ENCODE measurements at places on chromosomes 5 and 9.

GRCh38 chr9:92422611-92423338 lies 1.5 kb downstream of the OMD start:
- no peaks in the 10 kb centered on the region for H3K36me3 ChIP-seq
- H3K27me3 ChIP-seq: no peaks in the 10 kb centered on the region
- no peak overlapping the region for H3K4me3 ChIP-seq
- peaks cover 33% of the 10 kb centered on the region for H3K4me1 ChIP-seq
- no peak overlapping the region for H3K27ac ChIP-seq

DNA sequence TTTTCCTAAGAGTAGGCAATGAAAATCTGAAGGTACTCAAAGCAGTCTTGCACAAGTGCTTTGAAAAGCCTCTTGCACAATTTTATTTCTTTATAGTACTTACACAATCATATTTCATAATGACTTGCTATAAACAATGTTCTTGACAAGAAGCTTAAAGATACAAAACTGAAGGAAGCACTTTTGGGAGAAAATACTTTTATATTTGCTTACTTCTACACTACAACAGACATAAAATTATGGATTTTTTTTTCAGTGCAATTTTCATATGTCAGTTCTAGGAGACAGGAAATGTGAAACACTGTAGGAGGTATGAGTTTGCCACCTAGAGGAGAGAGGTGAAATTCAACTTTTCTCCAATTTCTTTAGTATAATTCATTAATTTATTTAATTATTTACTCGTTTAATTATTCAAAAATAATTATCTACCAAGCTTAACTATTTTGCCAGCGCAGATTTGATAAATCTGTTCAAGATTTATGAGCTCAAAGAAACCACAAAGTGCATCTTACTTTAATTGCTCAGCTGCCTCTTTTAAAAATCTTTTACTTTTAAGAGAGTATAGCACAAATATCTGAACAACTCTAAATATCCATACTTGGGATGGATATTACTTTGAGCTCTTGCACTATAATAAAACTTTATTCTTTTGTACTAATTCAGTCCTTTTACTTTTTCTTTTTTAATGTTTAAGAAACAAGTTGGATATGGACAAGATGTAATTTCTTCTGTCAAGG lies 29.0 kb upstream of the CDKN2B start:
- no peaks in the 10 kb centered on the region for H3K27me3 ChIP-seq
- H3K27ac ChIP-seq: peak overlapping the region; percentile 2
- H3K36me3 ChIP-seq: no peaks in the 10 kb centered on the region
- H3K4me1 ChIP-seq: peaks cover 58% of the 10 kb centered on the region
- peak; percentile 32 for DNase-seq

GRCh38 chr9:133914442-133915342 lies 77.4 kb downstream of the VAV2 start:
- H3K4me3 ChIP-seq: no peak overlapping the region
- DNase-seq: no peak
- H3K27ac ChIP-seq: no peak overlapping the region
- peaks cover 1% of the 10 kb centered on the region for H3K27me3 ChIP-seq

- H3K27me3 ChIP-seq: peaks cover 3% of the 10 kb centered on the region
- H3K4me1 ChIP-seq: peaks cover 11% of the 10 kb centered on the region
- DNase-seq: no peak
- H3K4me3 ChIP-seq: no peak overlapping the region
Measured at GRCh38 chr5:124456249-124456648, 290.2 kb downstream of the ZNF608 start.

DNA sequence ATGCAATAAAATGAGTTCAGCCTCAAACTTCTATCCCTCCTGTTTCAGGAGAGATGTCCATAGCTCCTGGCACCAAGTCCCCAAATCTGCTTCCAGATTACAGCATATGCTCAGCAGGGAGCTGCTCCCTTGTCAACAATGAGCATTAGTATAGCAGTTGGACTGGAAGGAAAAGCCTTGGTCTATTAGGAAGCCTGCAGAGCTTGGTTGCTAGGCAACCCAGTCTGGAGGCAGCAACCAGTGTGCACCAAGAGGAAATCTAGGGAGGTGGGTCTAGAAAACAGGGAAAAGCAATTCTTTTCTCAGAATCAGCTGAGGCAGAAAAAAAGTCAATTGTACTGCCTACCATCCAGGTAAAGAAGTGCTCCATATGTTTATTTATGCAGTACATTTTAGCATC lies 229.5 kb upstream of the NMUR2 start:
- DNase-seq: no peak
- H3K27me3 ChIP-seq: no peaks in the 10 kb centered on the region
- H3K27ac ChIP-seq: no peak overlapping the region
- no peaks in the 10 kb centered on the region for H3K36me3 ChIP-seq
- H3K4me1 ChIP-seq: no peaks in the 10 kb centered on the region

- peaks cover 3% of the 10 kb centered on the region for H3K27me3 ChIP-seq
- DNase-seq: no peak
- no peaks in the 10 kb centered on the region for H3K36me3 ChIP-seq
- H3K4me3 ChIP-seq: no peak overlapping the region
- peaks cover 25% of the 10 kb centered on the region for H3K4me1 ChIP-seq
Measured at GRCh38 chr5:147568710-147569406, 59.0 kb upstream of the DPYSL3 start.

DNA sequence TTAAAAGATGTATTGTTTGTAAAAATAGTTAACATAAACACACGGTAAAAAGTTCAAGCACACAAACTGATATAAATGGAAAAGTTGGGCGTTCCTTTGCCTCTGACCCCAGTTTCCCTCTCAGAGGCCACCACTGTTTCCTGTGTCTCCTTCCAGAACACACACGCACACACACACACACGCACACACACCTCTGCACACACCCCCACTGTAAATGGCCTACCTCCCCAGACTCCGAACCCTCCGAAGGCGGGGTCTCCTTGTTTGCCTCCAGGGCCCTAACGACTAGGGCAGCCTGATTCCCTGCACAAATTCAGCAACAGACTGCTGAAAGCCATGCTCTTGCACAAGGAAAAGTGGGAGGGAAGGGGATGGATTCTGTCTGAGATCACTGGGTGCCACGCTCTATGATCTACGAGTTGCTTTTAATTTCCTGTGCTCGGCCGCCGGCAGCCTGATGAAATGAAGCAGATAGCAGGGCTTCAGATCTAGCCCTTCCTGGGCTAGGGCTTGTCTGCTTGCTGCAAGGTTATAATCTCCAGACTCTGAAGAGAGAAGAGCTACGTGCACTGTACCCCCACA lies 184.0 kb upstream of the IL12B start:
- H3K4me3 ChIP-seq: no peak overlapping the region
- H3K4me1 ChIP-seq: peaks cover 42% of the 10 kb centered on the region
- H3K36me3 ChIP-seq: no peaks in the 10 kb centered on the region
- peaks cover 7% of the 10 kb centered on the region for H3K27me3 ChIP-seq
- no peak for DNase-seq

DNA sequence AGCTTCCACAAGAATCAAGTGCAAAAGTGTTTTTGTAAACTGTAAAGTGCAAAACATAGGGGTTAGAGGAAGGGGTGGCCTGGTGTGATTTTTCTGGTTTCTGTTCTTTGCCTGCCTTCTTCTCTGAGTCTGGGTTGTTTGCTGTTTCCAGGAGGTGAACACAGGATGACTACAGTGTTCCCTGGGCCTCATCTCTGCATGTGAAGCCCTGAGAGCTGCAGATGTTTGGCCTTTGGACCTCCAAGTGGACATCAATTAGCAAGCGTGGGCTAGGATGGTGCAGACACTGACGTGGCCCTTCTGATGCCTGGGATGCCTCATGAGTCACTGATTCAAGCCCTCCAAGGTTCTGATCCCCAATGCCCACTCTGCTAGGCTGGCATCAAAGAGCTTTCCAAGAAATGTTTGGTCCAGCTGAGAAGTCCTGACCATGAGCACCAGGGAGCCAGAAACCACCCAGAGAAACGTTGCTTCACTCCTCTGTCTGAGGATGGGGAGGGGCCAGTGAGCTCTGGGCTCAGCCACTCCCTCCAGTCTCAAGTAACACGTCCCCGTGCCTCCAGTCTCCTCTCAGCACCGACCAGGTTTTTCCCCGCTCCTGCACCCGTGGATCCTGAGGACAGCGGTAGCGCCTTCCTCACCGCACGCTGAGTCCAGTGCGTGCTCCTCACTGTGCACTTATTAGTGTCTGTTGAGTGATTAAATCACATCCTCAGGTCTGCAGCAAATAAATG lies 7.6 kb downstream of the IL9 start:
- H3K4me3 ChIP-seq: 0 out of 2 replicates have a peak overlapping the region, but pooled peaks have one; percentile 26
- no peak overlapping the region for H3K27ac ChIP-seq
- peaks cover 15% of the 10 kb centered on the region for H3K4me1 ChIP-seq

- H3K27ac ChIP-seq: no peak overlapping the region
- peaks cover 9% of the 10 kb centered on the region for H3K4me1 ChIP-seq
- H3K36me3 ChIP-seq: no peaks in the 10 kb centered on the region
- peaks cover 6% of the 10 kb centered on the region for H3K27me3 ChIP-seq
- DNase-seq: no peak
Measured at GRCh38 chr5:173420108-173420507, 91.9 kb upstream of the STC2 start.

GRCh38 chr9:26346942-26347477 lies 545.6 kb downstream of the CAAP1 start:
- H3K4me3 ChIP-seq: no peak overlapping the region
- H3K4me1 ChIP-seq: no peaks in the 10 kb centered on the region

DNA sequence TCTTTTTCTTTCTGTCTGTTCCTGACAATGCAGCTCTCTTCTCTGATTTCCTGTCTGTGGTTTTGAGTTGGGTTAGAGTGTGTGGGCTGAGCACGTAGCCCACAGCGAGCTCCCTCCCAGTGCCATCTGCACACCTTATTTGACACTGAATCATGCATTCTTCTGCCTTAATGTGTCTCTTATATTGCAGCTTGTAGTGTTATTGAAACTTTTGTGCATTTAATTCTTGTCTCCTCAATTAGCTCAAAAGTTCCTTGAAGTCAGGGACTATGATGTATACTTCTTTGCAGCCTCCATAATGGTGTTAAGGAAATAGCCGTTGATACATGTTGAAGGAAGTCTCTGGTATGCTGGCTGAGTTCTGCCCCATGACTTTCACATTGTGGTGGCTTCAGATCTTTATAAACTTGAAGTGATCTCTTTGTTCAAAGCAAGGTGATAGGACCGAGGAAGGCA lies 576.2 kb upstream of the CLINT1 start:
- H3K4me1 ChIP-seq: no peaks in the 10 kb centered on the region
- H3K27me3 ChIP-seq: peaks cover 9% of the 10 kb centered on the region
- H3K27ac ChIP-seq: no peak overlapping the region
- DNase-seq: no peak

- DNase-seq: no peak
- no peak overlapping the region for H3K27ac ChIP-seq
- H3K27me3 ChIP-seq: no peaks in the 10 kb centered on the region
- peaks cover 9% of the 10 kb centered on the region for H3K36me3 ChIP-seq
Measured at GRCh38 chr5:73018892-73019291, 63.1 kb downstream of the FCHO2 start.

- DNase-seq: no peak
- no peak overlapping the region for H3K27ac ChIP-seq
- no peaks in the 10 kb centered on the region for H3K4me1 ChIP-seq
- no peak overlapping the region for H3K4me3 ChIP-seq
- no peaks in the 10 kb centered on the region for H3K36me3 ChIP-seq
Measured at GRCh38 chr9:84504360-84504759, 163.8 kb upstream of the SLC28A3 start.

GRCh38 chr9:105928416-105928815 lies 234.1 kb downstream of the TMEM38B start:
- no peak overlapping the region for H3K4me3 ChIP-seq
- no peak overlapping the region for H3K27ac ChIP-seq
- H3K27me3 ChIP-seq: no peaks in the 10 kb centered on the region
- no peaks in the 10 kb centered on the region for H3K36me3 ChIP-seq
- H3K4me1 ChIP-seq: no peaks in the 10 kb centered on the region

DNA sequence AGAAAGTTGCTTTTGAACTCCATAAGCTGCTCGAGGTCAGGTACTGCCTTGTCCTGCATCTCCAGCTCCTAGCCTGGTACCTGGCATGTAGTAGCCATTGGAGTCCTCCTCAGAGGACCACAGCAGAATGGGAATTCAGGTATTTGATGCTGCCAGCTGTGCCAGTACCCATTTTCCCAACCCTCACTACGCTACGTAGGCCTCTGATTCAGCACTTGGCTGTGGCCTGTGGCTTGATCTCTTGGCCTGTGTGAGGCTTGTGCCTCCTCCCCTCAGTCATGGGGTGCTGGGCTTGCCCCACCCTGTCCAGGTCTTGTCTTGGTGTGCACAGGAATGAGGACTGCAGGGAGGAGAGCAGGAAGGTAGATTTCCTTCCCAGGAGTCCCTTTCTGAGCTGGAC lies 11.8 kb downstream of the OTULIN start:
- peaks cover 9% of the 10 kb centered on the region for H3K36me3 ChIP-seq
- peak overlapping the region; percentile 44 for H3K4me3 ChIP-seq
- H3K27me3 ChIP-seq: no peaks in the 10 kb centered on the region
- DNase-seq: peak; percentile 29
- H3K27ac ChIP-seq: peak overlapping the region; percentile 57

GRCh38 chr5:17727098-17727497 lies 92.8 kb downstream of the TAF11L14 start:
- H3K4me1 ChIP-seq: no peaks in the 10 kb centered on the region
- H3K4me3 ChIP-seq: no peak overlapping the region
- H3K27me3 ChIP-seq: no peaks in the 10 kb centered on the region
- no peak overlapping the region for H3K27ac ChIP-seq
- no peak for DNase-seq

GRCh38 chr9:4574657-4575243 lies 84.5 kb downstream of the SLC1A1 start:
- peaks cover 10% of the 10 kb centered on the region for H3K27me3 ChIP-seq
- H3K4me1 ChIP-seq: no peaks in the 10 kb centered on the region
- H3K4me3 ChIP-seq: no peak overlapping the region
- no peak for DNase-seq
- H3K27ac ChIP-seq: no peak overlapping the region

- no peak overlapping the region for H3K27ac ChIP-seq
- H3K36me3 ChIP-seq: no peaks in the 10 kb centered on the region
- no peak overlapping the region for H3K4me3 ChIP-seq
- DNase-seq: no peak
Measured at GRCh38 chr5:105924366-105924765, 1746.4 kb downstream of the EFNA5 start.

GRCh38 chr5:58394339-58394738 lies 65.5 kb downstream of the PLK2 start:
- H3K27me3 ChIP-seq: no peaks in the 10 kb centered on the region
- H3K4me1 ChIP-seq: peaks cover 12% of the 10 kb centered on the region
- H3K27ac ChIP-seq: no peak overlapping the region
- DNase-seq: no peak
- H3K4me3 ChIP-seq: no peak overlapping the region

- H3K27me3 ChIP-seq: peaks cover 40% of the 10 kb centered on the region
- H3K4me3 ChIP-seq: no peak overlapping the region
- no peaks in the 10 kb centered on the region for H3K36me3 ChIP-seq
- DNase-seq: peak; percentile 3
- no peak overlapping the region for H3K27ac ChIP-seq
Measured at GRCh38 chr9:132210472-132211145, 48.8 kb downstream of the NTNG2 start.

DNA sequence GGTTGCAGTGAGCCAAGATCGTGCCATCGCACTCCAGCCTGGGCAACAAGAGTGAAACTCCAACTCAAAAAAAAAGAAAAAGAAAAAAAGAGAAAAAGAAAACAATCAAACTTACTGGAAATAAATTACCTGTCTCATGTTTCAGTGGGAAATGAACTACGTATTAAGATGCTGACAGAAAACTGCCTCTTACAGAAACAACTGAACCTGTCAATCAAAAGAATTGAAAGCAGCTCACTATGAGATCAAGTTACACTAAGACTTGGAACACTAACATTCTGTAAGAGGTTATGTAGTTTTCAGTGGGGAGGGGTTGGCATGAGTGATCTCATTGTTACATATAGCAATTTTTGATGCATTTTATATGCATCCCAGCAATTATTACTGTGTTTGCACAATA lies 64.4 kb upstream of the SPATA31E1 start:
- peaks cover 10% of the 10 kb centered on the region for H3K27me3 ChIP-seq
- H3K4me3 ChIP-seq: no peak overlapping the region
- peaks cover 1% of the 10 kb centered on the region for H3K4me1 ChIP-seq
- H3K27ac ChIP-seq: no peak overlapping the region

Measured in HFFc6 (cell line).